Fibroblast of skin of left quadriceps (primary cell): ENCODE measurements at places on chromosomes 16 and 17.

GRCh38 chr17:7946441-7946840 lies 14.4 kb downstream of the CNTROB start:
- DNase-seq: no peak

GRCh38 chr16:73154063-73154870 lies 106.3 kb upstream of the ZFHX3 start:
- no peak for DNase-seq

- no peak for DNase-seq
These were observed 473.2 kb upstream of the SALL1 start for GRCh38 chr16:51624080-51624775.

- DNase-seq: no peak
These were observed 89.7 kb downstream of the MGAT5B start for GRCh38 chr17:76957678-76958464.

DNA sequence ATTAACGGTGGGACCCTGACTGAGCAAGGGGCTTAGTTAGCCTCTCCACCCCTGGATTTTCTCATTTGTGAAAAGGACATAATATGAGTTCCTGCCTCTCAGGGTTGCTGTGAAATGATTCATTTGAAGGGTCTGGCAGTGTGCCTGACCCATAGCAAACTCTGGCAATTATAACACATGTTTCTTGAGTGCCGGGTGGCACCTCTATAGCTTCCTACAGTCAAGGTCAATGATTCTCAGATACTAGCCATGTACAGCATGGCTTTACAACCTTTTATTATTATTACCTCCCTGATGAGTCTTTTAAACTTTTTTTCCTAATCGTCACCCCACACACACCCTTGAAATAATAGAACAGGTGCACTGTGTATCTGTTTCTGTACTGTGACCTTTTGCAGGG lies 42.1 kb downstream of the TMEM114 start:
- no peak for DNase-seq

DNA sequence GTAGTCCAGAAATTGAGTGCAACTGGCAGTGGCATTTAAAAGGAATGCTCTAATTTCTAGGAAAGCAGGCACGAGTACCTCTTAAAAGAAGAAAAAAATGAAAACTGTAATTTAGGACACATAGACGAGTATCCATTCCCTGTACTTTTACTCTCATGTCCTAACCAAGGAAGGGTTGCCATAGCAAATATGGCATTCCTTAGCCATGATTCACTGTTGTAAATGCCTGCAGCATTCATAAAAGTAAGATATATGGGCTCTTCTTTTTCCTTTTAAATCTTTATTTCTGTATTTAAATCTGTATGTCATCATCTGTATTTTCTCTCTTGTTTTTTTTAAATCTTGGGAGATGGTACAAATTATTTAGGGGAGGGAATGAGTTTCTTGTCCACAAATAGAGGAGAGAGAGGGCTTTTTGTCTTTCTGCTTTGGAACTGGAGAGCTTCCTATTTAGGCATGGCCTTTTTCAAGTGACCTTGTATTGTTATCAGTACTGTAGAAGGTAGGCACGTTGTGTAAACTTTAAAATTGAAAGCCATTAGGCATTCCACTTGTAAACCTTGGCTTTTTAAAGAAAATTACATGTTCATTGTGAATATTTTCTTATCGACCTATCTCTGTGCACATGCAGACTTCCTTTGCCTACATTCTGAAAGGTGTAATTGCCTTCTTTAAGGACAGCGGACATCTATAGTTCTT lies 50.0 kb downstream of the TENT4B start:
- DNase-seq: peak; percentile 95
